ENCODE measurements at places on chromosomes 12 and 14. TPM values are rescaled to one million over a fixed set of nuclear protein-coding genes. Genes with fewer than 3 reads are reported as not detected.

SLC22A17 gene
- 14.8 TPM for total RNA-seq

PLCZ1 gene
- total RNA-seq = not detected

FGF23 gene
- not detected for total RNA-seq

LRTM2 gene
- not detected for total RNA-seq

APOF gene
- total RNA-seq = not detected

DEGS2 gene
- total RNA-seq = not detected

BMP4 gene
- 11.0 TPM for total RNA-seq

PPP1CC gene
- 139 TPM for total RNA-seq
